ENCODE measurements at places on chromosomes 1 and 21.

- DNase-seq, result no peak
Measured at GRCh38 chr1:108141621-108142020, 58.5 kb downstream of the SLC25A24 start.

DNA sequence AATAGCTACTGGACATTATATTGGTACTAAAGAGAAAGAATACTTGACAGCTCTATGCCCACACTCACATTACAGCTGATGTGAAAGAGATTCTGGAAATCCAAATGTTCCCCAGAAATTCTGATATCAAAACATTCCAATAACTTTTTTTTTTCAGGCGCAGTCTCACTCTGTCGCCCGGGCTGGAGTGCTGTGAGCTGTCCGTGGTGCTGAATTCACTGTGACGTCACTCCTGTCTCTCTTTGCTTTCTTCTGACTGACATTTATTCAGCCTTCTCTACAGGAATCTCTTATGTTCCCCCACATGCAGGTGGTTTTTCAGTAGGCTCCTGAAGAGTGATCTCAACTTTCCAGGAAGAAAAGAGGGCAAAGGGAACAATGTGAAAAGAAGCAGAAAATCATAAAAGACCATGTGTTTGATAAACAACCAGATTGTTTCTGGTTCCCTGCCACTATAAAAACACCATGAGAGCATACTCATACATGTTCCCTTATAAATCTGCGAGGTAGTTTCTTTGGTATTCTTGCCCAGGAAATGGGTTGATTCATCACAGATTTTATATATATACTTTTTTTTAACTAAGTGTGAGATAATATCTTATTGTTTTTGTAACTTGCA is 6.2 kb downstream of the S100A7A start:
- DNase-seq, result peak; percentile 13

DNA sequence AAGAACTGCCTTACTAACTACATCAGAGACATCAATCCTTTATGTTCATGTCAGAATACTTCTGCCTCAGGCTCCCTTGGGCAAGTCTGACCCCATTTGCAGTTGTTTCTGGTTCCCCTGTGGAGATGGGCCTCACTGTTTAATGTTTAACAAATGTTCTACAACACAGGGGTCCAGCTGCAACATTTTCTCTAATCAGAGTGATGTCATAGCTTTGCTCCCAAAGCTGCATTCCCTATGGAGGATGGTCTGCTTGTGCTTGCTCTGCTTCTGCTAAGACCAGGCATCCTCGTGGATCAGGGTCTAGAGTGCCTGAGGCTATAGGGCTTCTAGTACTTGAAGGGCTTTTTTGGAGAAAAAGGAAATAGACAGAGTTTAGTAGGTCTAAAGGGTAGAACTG is 1071.2 kb downstream of the TTLL7 start:
- DNase-seq, result no peak

GRCh38 chr1:2990376-2991115 is 30.7 kb upstream of the ACTRT2 start:
- DNase-seq, result no peak
